ENCODE measurements at places on chromosomes 1 and 21.

DNA sequence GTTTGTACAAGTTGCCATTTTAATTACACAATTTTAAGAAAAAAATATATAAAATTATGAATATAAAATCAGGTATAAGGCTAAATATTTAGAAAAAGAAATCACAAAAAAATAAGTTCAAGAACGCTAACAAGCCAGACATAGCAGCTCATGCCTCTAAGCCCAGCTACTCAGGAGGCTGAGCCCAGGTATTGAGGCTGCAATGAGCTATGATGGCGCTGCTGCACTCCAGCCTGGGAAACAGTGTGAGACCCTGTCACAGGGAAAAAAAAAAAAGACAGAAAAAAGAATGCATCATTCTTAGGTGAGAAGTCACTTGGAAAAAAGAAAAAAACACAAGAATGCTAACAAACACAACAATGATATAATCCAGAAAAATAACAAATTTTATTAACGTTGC, 112.3 kb upstream of the PRDX6 start:
- no peak for DNase-seq

DNA sequence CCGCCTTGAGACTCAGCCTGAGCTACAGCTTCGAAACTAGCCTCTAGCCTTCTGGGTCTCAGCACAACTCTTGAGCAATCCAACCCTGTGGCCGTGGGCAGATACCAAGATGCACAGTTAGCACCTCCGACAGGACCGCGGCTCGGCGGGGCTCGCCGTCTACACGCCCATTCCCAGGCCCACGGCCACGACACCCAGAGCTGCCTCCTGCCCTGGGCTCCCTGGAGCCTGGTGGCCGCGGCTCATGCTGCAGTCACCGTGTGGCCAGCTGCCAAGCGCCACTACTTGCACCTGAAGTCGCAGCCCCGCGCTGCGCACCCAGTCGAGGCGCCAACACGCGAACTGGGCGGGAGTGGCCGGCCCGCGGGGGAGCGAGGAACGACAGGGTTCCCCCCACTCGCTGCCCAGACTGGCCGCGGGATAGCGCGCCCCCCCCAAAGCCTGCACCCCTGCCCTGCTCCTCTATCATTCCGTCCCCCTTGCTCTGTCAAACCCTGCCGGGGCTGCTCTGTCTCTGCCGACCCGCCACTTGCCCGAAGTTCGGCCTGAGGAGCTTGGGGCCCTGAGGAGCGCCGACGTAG, 729 bp upstream of the CDCA8 start:
- DNase-seq, result peak; percentile 39

- no peak for DNase-seq
Observed at GRCh38 chr1:48219803-48220202, 2.7 kb upstream of the SLC5A9 start.

DNA sequence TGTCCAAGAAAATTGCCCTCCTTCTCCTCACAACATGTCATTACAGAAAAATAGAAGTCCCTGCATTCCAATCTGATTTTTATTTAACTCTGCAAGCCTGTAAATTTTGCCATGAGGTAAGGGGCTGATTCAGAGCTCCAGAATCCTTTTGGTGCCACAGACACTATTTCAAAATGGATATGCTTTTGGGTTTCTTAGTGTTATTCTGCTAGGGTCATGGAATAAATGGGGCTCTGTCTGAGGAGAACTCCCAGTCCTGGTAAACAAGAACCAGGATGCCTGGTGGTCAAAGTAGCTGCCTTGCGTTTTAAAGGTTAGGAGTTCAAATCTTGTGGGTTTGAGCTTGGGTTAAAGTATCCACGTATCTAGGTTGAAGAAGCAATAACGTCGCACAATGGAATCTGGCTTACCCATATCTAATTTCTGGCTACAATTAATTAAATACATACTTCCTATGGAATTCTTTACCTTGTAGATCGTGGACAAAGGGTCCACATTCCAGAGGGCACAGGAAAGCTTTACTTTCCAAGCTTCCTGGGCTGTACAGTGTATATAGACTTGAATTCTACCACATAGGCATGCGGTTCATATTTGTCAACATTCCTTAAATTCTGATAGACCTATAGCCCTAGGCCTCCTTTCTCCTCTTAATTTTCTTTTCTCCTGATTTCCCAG, 98.0 kb upstream of the CDC42BPA start:
- no peak for DNase-seq

DNA sequence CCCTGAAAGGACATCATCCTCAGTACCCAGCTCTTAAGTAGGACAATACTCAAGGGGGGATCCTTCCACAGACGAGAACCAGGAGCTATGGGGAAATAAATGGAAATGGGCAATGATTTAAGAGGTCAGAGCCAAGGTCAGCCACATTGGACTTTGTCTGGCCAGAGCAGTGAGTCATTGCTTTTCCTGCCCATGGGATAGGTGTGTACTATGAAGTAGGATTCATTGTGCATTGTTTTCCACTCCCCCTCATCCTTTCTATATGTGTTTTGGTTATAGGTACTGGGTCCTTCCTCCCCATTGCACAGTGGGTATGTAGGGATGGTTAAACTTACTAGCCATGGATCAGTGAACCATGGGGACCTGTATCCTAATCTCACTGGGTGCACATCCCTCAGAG, 328.9 kb upstream of the USP25 start:
- no peak for DNase-seq

DNA sequence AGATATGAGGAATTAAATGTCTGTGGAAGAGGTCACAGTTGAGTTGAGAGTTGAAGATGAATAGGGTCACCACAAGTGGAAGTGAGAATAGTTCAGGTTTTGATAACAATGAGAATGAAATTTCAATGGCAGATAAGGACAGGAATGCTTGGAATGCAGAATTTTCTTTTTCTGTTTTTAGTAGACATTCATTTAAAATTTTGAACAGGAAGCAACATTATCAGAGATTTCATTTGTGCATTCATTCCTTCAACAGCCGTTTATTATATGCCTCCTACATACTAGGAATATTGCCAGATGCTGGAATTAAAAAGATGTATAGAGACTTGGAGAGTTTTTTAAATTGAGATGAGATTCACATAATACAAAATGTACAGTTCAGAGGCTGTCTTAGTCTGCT, 126.8 kb downstream of the ITSN1 start:
- no peak for DNase-seq

DNA sequence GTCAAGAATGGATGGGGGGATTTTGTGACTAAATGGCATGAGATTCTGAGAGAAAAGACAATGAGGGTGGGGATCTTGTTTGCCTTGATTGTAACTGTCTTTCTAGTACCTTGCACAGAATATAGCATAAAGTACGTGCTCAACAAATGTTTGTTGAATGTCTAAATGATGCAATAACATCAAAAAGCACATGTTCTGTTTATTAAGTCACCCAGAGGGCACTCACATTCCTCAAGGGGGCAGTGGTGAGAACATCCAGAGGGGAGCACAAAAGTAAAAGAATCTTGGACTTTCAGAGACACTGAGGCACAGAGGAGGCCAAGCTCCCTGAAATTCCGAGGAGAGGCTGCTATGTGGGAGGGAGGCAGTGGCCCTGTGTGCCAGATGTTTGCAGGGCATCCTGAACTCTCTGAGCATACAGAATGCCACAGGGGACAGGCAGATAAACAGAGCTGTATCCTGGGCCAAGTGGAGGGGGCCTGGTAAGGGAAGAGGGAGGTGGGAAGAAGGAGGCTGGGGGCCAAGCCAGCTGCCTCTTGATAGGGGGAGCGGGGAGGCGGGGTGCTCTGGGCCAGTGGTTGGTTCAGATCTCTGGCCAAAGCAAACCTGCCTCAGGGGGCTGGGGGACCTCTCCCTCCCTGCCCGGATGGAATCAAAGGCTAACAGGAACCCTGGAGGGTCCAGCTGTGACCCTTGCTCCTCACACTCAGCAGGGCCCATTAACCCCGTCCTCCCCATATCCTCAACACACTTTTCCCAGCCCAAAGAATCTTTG, 6.5 kb upstream of the ATP1A2 start:
- DNase-seq, result no peak

- DNase-seq, result no peak
Observed at GRCh38 chr1:10915594-10915993, 96.9 kb upstream of the TARDBP start.

GRCh38 chr1:41811051-41811795, 107.5 kb downstream of the HIVEP3 start:
- DNase-seq, result no peak

GRCh38 chr1:223748773-223749733, 36.7 kb downstream of the CAPN2 start:
- peak; percentile 53 for DNase-seq

DNA sequence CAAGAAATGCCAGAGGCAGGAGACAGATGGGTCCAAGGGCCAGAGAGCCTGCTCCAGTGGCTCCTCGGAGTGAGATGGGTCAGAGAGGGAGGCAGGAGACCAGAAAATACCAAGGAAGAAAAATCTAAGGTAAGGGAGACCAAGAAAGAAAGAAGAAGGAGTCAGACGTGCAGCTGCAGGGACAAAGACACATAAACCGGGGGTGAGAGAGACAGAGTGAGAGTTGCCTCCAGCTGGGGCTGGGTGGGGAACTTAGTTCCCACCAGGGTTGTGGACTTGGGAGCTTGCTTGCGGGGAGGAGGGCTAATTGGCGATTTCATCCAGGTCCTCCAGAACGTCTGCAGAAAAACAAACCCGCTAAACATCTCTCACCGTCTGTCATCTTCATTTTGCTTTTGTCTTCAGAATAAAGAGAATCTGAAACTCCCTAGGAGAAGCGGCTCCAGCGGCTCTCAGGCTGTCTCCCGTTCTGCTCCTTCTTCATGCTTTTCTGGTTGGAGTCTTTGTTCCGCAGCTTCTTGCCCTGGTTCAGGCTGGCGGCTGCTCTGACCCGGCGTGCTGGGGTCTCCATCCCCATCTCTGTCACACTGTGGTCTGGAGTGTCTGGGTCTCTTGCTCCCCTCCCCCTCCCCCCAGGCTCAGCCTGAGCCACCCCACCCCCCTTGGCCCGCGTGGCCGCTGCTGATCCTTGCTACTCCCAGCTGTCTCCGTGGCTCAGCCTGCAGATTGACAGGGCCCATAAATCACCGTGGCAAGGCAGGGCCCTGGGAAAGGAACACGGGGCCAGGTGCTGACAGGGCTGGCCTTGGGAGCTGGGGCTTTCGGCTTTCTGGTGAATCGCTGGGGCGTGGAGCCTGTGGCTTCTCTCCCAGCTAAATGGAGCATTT, 66.6 kb downstream of the UBIAD1 start:
- no peak for DNase-seq

- no peak for DNase-seq
Observed at GRCh38 chr1:48725341-48726046, 51.2 kb downstream of the BEND5 start.

- DNase-seq, result no peak
Observed at GRCh38 chr1:242890192-242890741, 364.8 kb downstream of the CEP170 start.

DNA sequence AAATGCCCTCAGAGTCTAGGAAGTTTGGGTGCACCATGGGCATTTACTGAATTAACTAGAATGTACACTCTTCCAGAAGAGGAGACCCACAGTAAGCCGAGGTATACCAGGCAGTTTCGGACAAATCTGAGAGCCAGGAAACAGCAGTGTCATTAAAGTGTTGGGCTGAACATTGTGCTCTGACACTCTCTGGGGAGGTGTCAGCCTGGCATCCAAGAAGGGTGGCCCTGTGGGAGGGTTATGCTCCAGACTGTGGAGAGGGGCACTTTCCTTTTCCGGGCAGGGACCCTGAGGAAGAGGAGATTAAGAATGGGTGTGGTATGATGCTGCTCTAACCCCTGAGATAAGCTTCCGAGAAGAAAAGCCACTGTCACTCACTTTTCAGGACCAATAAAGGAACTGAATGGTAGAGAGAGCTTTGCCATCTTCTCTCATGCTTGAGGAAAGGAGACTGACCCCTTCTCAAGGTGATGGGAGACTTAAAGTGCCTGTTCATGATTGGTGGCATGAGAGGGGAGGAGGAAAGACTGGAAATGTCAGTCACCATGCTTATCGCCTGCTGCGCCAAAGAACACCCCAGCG, 98.2 kb downstream of the UCK2 start:
- no peak for DNase-seq

GRCh38 chr1:22412932-22413727, 38.5 kb upstream of the ZBTB40 start:
- DNase-seq, result no peak

GRCh38 chr1:38328278-38329035, 281.9 kb upstream of the POU3F1 start:
- no peak for DNase-seq

DNA sequence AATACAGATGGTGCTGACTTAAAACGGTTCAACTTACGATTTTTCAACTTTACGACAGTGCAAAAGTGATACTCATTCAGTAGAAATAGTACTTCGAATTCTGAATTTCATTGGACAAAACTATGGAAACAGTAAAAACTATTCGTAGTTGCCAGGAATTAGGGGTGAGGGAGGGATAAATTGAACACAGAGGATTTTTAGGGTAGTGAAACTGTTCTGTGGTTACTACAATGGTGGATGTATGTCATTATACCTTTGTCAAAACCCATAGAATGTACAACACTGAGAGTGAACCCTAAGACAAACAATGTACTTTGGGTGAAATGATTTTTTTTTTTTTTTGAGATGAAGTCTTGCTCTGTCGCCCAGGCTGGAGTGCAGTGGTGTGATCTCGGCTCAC, 7.5 kb downstream of the DDR2 start:
- DNase-seq, result no peak

- no peak for DNase-seq
Observed at GRCh38 chr1:226132728-226133503, 53.6 kb downstream of the ACBD3 start.

- DNase-seq, result no peak
Observed at GRCh38 chr21:25953659-25954058, 216.9 kb downstream of the APP start.

DNA sequence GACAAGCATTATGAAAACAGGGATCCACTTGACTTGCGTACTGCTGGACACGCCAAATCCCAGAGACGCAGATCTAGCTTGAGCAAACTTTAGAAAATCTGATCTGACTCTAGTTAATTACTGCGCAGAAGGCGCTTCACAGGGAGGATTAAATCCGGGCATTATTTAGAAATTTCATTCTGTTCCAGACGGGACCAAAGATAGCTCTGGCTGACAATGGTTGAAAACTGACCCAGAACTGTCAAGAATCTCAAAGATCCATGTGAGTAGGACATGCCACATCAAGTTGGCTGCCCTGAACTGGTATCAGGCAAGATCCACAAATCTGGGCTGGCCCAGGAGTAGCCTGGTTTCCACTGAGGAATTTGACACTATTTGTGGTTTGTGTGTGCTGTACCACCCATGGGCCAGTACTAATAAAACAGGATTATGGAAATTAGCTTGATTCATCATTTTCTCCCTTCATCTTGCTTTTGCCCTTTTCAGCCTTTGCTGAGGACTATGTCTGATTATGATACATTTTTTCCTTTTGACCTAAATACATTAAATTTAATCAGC, 171.0 kb downstream of the VAV3 start:
- DNase-seq, result no peak
